Activated T-cell treated with anti-CD3 and anti-CD28 coated beads, Interleukin-2, amount 50 U/mL, for 72 hours (primary cell): ENCODE measurements at places on chromosomes 5 and 9. TPM values are rescaled to one million over a fixed set of nuclear protein-coding genes. Genes with fewer than 3 reads are reported as not detected.
A peak's percentile ranks its signal among the peaks of the same experiment; 100 is the strongest.

CDH18 gene
- total RNA-seq, result not detected

ZNF782 gene
- 7.1 TPM for total RNA-seq

DNA sequence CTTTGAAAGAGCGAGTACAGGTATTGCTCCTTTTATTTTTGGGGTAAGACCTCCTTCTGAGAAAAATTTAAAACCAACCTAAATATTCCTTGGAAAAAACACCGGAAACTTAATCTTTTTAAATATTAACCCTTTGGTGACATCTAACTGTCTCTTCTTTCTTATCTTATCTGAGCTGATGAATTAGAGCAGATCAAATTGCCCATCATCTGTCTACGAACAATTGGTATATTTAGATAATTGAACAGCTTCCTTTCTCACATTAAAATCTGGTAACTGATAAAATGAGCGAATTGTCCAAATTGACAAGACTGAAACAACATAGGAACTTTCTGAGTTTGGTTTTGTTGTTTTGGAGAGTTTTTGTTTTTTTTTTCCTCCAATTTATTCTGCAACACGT lies 2.0 kb downstream of the ISL1 start:
- no peak for DNase-seq

DNA sequence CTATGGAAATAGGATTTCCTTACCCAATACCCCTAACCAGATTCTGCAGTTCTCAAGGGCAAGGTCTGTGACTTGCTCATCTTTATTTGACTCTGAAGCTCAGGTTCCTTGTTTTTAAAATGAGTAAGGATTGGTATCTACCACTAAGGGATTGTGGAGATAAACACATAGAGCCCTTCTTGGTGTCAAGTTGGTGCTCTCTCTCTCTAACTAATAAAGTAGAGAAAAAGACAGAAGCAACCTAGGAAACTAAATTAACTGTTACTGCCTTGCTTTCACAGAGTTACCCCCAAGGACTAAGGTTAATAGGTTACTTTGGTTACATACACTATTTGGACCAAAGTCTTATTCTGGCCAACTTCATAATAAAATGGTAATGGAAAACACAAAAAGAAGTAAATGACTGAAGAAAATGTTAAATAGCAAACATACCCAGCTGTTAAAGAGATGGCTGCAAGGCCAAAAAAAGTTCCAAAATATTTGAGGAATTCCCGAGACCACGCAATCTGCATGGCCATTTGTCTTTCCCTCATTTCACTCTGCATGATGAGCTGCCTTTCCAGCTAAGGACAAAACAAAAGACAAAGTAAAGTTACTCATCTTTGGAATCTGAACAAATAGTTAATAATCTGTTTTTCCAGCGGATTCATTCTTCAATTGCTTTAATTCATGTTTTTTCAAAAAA lies 21.8 kb upstream of the RLN1 start:
- no peak for DNase-seq

GRCh38 chr5:54551926-54552325 lies 34.4 kb downstream of the SNX18 start:
- no peak for DNase-seq

DNA sequence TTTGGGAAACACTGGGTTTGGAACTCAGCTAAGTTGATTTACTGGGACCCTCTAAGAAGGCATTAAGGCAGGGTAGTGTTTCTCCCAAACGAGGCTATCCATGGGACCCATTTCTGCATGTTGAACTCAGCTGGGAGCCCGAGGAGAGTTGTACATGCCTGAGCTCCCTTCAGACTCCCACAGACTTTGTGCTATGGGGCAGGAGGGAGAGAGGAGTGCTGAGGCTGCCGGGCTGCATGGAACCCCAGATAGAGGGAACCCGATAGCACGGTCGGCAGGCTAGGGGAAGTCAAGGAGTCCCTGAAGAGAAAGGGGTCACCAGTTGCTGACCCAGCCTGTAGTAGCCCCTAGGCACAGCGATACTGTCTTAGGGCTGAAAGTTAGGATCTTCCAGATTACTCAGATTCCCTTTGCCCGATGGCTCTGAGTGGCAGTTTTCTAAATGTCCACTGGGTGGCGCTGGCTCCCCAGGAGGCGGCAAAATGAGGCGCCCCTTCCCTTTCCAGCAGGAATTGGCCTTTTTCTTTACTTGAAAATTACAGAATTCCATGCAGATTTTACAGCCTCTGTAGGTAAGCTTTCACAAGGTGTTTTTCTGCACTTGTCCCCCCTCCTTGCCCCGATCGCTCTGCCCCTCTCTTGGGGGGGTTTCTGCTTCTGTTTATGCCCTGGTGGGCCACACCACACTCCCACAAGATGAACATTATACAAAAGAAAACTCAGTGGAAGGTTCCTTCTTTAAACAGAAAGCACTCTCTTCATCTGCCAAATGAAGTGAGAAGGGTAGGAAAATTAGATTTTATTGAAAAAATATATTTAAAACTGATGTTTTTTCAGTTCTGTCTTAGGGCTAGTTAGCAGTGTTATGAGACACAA lies 17.8 kb downstream of the NANS start:
- DNase-seq, result peak; percentile 67

DNA sequence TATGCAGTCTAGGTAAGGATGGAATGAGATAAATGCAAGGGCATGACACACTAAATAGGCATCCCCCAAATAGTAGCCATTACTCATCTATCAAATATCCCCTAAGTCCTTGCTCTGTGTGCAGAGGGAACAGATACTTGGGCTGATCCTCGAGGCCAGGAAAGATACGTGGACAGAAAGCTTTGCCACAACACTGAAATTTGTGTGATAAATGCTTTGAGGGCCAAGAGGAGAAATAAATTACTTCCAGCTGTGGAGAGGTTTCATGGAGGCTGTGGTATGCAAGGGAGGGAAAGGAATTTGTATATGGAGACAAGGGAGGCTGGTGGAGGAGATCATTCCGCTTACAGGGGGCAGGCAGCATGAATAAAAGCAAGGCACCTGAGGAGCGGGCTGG lies 18.5 kb downstream of the ATOX1 start:
- no peak for DNase-seq

DNA sequence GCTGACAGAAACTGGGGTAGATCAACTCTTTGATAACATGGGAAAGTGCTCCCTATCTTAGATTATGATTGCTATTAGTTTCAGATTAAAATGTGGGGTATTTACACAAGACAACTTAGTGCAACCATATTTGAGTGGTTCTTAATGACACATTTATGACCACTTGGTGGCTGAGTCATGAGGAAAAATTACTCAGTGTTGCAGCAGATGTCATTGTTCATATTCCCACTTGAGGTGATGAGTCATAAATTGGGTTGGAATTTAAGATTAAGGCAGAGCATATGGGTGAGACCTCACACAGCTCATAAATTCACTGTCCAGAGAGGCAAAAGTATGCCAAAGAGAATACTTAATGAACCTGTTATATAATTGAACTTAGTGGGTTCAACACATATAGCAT lies 408.3 kb downstream of the DMRT2 start:
- DNase-seq, result no peak

DNA sequence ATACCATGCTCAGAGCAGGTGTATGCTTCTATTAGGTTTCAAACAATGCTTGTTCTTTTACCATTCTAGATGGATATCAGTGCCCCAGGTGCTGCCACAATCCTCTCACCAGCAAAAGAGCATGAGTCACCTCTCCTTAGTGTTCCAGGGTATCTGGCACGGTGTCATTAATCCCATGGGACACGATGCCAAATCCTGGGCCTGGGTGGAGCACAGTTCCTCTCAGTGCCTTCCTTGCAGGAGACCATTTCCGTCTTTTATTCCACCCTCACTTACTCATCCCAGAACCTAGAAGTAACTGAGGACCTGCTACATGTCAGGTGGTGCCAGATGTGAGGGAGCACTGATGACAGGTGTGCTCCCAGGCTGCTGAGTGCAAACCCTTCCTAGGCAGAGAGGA lies 1.3 kb upstream of the OR13J1 start:
- DNase-seq, result no peak
